Left hindlimb (tissue), 1 donor: ENCODE measurements at places on chromosomes 3 and 15.

GRCh38 chr3:159378396-159379194, 576.7 kb downstream of the MFSD1 start:
- no peak for DNase-seq

DNA sequence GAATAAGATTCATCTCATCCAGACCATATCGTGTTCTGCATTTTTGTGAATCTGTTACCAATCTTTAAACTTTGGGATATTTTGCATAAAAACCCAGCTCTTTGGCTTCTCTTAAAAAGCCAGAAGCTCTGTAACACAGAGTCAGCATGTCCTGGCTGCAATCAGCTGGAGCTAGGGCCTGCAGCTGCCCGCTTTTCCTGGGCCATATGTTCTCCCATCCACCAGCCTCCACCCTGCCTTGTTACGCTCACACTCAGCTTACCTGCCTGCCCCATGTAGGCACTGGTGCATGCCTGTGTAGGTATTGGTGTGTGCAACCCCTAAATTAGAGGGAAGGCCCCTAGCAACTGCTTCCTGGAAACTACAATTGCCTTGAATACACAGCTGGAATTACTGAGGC, 48.2 kb downstream of the CRYGS start:
- no peak for DNase-seq

DNA sequence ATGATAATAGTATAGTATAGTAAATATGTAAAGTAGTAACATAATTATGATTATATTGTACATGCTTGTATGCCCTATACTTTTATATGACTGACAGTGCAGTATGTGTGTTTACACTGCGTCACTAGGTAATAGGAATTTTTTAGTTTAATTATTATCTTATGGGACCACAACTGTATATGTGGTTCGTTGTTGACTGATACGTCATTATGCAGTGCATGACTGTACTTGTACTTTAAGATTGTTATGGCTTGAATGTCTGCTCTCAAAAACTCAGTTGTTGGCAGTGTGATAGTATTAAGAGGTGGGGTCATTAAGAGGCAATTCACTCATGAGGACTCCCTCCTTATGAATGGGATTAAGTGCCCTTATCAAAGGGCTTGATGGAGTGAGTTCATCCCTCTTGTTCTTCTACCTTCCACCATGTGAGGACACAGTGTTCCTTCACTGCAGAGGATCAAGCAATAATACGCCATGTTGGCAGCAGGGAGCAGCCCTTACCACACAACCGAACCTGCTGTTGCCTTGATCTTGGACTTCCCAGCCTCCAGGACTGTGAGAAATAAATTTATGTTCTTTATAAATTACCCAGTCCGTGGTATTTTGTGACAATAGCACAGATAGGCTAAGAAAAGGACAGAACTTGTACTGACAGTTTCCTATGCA, 152.2 kb downstream of the NEK11 start:
- DNase-seq = no peak

DNA sequence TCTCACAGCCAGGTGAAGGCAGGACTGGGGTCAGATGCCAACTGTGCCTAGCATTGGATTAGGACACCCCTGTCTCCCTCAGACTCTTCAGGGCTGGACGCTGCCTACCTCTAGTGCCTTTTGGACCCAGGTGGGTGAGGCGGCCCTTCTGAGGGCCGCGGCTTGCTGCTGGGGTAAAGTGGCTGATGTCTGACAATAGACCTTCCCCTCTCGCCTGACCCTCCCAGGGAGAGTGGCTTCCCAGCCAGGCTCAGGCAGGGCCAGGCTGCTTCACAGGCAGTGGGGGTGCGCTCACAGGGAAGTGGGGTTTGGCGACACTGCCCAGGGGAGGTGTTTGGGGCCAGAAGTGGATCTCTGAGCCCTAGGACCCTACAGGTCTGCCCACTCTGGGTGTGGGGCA, 43.3 kb upstream of the C15orf39 start:
- no peak for DNase-seq

- DNase-seq = no peak
Measured at GRCh38 chr3:131036200-131036816, 9.6 kb downstream of the NEK11 start.

DNA sequence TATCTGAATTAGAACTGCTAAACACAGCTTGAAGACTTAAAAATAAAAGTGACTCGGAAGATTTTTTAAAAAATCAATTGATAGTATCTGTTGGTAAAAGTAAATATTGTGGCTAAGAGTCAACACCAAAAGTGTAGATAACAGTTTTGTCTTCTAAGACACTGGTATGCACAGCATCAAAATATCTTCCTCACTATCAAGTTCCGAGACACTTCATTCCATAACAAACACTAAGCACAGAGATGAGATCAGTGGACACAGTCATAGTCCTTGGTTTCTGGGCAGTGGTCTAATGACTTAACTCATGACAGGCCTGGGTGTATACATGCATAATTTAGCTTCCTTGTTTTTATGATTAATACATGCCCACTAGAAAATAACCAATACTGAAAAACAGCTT, 63.2 kb downstream of the PXYLP1 start:
- DNase-seq = no peak

DNA sequence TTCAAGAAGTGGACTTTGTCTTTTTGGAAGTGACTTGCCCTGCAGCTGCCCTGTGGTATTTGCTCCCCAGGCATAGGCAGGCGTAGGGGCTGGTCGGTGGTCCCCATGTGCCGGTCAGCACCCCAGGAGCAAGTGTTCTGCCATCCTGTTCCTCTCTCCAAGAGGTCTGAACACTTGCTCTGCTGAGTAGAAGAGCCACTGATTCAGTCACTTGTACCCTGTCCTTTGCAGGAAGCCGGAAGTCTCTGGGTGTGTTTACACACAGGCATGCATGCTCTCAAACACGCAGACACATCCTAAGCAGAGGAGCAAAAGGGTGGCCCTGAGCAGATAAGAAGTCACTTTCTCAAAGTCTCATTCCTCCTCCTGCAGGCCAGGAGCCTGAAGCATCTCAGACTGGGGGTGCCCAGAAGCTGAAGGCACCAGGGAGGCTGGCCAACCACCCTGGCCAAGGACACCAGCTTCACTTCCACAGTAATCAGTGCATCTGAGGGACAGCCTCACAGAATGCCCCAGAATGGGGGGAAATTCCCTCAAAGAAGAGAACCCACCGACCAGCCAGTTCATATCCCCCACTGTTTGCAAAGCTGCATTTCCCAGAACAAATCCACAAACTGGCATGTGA, 88.7 kb upstream of the POMGNT2 start:
- no peak for DNase-seq

GRCh38 chr3:125194849-125195601, 17.5 kb downstream of the SLC12A8 start:
- DNase-seq = peak; percentile 80
